Activated T-cell treated with anti-CD3 and anti-CD28 coated beads, Interleukin-2, amount 50 U/mL, for 4 hours (primary cell): ENCODE measurements at places on chromosomes 7 and 10. TPM values are rescaled to one million over a fixed set of nuclear protein-coding genes. Genes with fewer than 3 reads are reported as not detected.

ZNF425 gene
- 0.43 TPM for total RNA-seq

WNT8B gene
- total RNA-seq, result not detected

VGF gene
- total RNA-seq, result not detected

CC2D2B gene
- total RNA-seq, result not detected

TMEM270 gene
- total RNA-seq, result not detected

TAS2R4 gene
- total RNA-seq, result 0.42 TPM

CPA2 gene
- 0.87 TPM for total RNA-seq

MYL10 gene
- not detected for total RNA-seq

MOGAT3 gene
- total RNA-seq, result not detected

WDFY4 gene
- 3.9 TPM for total RNA-seq

PRSS37 gene
- not detected for total RNA-seq

- DNase-seq, result no peak
Measured at GRCh38 chr10:101464599-101464998, 110.6 kb downstream of the BTRC start.

DNA sequence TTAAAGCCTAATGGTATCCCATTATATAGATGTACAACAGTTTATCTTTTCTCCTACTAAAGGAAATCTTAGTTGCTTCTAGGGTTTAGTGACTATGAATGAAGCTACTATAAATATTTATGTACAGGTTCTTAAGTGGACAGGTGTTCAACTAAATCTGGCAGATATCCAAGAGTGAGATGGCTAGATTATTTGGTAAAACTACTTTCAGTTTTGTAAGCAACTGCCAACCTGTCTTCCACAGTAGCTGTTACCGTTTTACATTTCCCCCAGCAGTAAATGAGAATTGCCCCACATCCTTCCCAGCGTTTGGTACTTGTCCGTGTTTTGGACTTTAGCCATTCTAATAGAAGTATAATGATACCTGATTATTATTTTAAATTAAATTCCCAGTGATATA, 144.9 kb upstream of the MAGI2 start:
- no peak for DNase-seq

DNA sequence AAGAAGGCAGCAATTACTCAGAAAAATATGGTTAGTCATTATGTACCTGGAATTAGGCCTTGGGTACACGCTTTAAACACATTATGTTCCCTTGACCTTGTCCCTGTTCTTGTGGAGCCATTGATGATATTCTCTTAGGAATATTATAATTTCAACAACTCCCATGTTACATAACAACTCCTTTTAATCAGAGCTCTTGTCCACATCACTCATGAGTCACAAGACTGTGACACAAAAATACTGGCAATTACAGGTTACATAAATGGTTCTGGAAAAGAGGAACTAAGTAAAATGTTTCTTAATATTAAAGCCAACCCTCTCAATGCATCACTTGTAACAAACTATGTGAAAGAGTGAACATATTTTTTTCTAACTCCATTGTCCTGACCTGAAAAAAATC, 143.8 kb upstream of the PCLO start:
- no peak for DNase-seq

DNA sequence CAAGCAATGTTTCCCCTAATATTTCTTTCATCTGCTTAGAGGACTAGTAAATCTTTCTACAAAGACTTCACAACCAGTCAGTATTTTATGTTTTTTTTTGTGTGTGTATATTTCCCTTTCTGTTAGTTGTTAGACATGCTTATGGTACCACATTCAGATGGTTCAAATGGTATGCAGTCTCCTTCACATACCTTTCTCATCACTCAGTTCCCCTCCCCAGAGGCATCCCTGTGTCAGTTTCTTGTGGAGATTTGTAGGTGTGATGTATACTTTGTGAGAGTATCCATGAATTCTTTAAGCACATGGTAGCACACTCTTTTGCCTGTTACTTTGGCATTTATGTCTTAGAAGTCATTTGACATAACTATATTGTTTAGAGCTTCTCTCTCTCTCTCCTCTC, 4.4 kb downstream of the ZNF485 start:
- no peak for DNase-seq

- no peak for DNase-seq
Measured at GRCh38 chr10:25023278-25023677, 6.9 kb downstream of the THNSL1 start.

- no peak for DNase-seq
Measured at GRCh38 chr7:35565927-35566326, 129.0 kb downstream of the HERPUD2 start.

DNA sequence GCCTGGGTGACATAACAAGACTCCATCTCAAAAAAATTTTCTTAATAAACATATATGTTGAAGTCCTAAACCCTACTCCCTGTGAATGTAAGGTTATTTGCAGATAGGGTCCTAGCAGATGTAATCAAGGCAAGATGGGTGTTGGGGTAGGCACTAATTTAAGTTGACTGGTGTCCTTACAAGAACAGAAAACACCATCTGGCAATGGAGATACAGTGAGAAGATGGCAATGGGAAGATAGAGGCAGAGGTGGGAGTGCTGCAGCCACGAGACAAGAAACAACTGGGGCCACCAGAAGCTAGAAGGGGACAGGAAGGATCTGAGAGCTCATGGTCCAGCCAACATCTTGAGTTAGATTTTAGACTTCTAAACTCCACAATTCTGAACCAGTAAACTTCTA, 606.4 kb downstream of the CNTNAP2 start:
- DNase-seq, result no peak

- no peak for DNase-seq
Measured at GRCh38 chr7:99102809-99103690, 40.9 kb downstream of the SMURF1 start.

DNA sequence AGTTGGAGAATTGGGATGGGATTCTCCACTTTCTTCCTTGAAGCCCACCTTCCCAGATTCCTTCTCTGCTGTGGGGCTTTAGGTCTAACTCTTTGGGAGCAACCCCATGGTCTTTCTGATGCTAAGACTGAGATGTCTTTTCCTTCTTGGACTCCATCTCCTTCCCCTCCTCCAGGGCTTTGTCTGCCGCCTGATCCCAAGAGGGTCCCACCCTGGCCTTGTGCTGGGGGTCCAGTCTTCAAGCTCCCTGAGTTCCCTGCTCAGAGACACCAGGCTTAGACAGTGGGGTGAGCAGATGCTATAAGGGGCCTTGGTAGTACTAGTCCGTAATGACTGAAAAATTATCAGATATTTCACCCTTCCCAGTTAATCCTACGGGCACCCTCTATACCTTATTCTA, 150.5 kb downstream of the PTPN20 start:
- no peak for DNase-seq

GRCh38 chr10:37067576-37067975, 57.8 kb upstream of the ANKRD30A start:
- DNase-seq, result no peak

DNA sequence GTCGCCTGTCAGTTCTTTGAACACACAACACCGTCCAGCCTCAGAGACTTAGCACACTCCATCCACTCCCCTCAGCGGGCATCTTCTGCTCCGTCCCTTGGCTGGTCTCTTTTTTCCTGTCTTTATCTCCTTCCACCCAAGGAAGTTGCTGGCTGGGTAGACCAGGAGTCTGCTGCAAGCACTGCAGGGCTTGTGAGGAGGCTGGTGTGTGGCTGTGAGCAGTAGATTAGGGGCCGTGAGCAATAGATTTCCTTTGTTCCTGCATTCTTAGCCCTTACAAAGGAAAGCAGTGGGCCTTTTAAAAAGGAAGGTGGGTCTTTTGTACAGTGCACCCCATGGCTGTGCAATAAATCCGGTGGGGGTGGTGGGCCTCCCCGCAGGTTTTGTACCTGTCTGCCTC, 100.3 kb upstream of the BTBD16 start:
- DNase-seq, result no peak

GRCh38 chr7:101832685-101833375, 15.4 kb downstream of the CUX1 start:
- no peak for DNase-seq

DNA sequence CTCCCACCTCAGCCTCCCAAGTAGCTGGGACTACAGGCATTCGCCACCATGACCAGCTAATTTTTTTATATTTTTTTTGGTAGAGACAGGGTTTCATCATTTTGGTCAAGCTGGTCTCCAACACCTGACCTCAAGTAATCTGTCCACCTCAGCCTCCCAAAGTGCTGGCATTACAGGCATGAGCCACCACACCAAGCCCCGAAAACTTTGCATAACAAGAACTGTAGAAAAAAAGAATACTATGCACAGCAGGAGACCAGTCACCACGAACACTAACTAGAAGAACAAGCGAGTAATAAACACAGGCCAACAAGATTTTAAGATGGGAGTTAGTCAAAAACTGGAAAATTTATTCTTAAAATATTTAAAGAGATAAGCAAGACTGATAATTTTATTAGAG, 447.0 kb downstream of the ETV1 start:
- DNase-seq, result no peak

GRCh38 chr10:130767116-130767730, 544.3 kb downstream of the TCERG1L start:
- no peak for DNase-seq

DNA sequence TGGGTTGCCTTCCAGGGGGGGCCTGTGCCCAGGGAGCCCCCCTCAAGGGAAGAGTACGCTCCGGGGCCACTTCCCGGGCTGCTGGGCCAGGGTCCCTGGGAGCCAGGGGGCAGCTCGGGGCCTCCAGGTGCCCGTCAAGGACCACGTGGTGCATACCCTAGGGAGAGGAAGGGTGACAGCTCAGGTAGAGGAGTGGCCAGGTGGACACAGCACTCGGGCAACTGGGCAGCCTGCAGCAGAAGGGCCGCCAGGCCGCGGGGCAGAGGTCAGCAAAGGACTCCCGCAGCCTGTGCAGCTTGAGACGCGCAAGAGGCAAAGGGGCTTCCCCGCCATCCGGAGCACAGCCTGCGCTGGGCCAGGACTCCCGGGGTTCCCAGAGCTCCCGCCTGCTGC, 26.4 kb downstream of the AP5Z1 start:
- DNase-seq, result no peak

- no peak for DNase-seq
Measured at GRCh38 chr7:5454485-5454884, 30.9 kb upstream of the TNRC18 start.

- DNase-seq, result no peak
Measured at GRCh38 chr7:151704299-151704959, 172.5 kb downstream of the PRKAG2 start.

DNA sequence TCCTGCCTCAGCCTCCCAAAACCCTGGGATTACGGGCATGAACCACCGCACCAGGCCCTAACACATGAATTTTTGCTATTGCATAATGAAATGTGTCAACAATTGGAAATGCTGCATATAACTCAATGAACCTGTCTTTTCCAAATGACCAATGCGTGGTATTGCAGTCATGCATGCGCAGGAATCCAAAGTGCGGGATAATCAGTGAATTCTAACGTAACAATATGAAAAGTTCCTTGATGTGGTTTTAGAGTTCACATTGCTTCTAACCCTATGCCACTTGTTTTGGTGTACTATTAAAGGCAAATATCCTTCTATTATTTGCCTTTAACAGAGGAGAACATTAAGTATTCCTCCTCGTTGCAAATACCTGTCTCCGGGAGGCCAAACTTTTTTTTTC, 10.5 kb downstream of the TDRD1 start:
- DNase-seq, result no peak

- DNase-seq, result no peak
Measured at GRCh38 chr7:54705436-54705835, 53.6 kb downstream of the SEC61G start.
